ENCODE measurements at places on chromosomes 13 and 19. TPM values are rescaled to one million over a fixed set of nuclear protein-coding genes. Genes with fewer than 3 reads are reported as not detected.

Gene DAND5
- total RNA-seq = 0.16 TPM

GRCh38 chr19:34316741-34317301, 48.2 kb upstream of the GPI start:
- H3K27me3 ChIP-seq = no peaks in the 10 kb centered on the region
- peak overlapping the region; percentile 10 for H3K27ac ChIP-seq
- no peak overlapping the region for H3K4me3 ChIP-seq
- peaks cover 11% of the 10 kb centered on the region for H3K36me3 ChIP-seq
- no peak for DNase-seq

DNA sequence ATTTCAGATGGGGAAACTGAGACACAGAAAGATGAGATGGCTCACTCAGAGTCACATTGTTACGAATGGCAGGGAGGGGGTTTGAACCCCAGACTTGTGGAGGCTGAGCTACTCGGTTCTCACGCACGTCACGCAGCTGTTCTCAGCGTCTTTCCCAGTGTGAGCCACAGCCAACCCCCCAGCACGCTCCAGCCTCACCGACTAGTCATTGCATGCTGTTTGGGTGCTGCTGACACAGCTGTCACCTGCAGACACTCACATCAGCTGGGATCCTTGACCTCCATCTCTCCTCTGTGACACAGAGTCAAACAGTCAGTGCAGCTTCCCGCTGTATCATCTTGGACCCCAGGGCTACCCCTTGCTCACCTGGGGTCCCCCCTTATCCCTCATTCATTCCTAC, 2.4 kb upstream of the NCAN start:
- H3K4me1 ChIP-seq = no peaks in the 10 kb centered on the region
- no peaks in the 10 kb centered on the region for H3K36me3 ChIP-seq
- DNase-seq = no peak
- H3K27me3 ChIP-seq = peaks cover 78% of the 10 kb centered on the region

DNA sequence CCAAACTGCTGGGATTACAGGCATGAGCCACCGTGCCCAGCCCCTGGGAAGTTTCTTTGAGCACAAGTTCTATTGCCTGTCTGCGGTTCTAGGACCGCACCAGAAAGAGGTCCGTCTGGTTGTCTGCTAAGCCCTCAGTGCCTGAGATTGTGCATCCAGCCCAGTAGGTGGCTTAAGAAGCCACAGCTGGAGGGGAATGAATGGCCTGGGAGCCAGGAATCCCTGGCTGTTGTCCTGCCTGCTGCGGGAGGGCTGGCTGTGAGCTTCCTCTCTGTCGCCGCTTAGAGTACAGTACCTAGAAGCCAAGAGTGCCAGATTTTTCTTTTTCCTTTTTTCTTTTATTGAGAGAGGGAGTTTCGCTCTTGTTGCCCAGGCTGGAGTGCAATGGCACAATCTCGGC, 4.2 kb upstream of the TYK2 start:
- H3K36me3 ChIP-seq = no peaks in the 10 kb centered on the region
- peaks cover 2% of the 10 kb centered on the region for H3K27me3 ChIP-seq
- DNase-seq = no peak
- peaks cover 16% of the 10 kb centered on the region for H3K4me1 ChIP-seq
- H3K4me3 ChIP-seq = no peak overlapping the region
